Daoy (cell line): ENCODE measurements at places on chromosomes 1 and 21. TPM values are rescaled to one million over a fixed set of nuclear protein-coding genes. Genes with fewer than 3 reads are reported as not detected.

- no peak for DNase-seq
These were observed 30.3 kb downstream of the IGSF21 start for GRCh38 chr1:18137759-18138345.

- DNase-seq: no peak
These were observed 37.4 kb downstream of the XCL1 start for GRCh38 chr1:168613691-168614231.

DNA sequence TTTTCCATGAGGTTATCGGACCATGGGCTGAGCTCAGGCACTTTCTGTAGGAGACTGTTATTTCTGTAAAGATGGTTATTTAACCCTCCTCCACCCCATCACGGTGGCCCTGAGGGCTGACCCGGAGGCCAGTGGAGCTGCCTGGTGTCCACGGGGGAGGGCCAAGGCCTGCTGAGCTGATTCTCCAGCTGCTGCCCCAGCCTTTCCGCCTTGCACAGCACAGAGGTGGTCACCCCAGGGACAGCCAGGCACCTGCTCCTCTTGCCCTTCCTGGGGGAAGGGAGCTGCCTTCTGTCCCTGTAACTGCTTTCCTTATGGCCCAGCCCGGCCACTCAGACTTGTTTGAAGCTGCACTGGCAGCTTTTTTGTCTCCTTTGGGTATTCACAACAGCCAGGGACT is 2.6 kb upstream of the CCDC28B start:
- no peak for DNase-seq

GRCh38 chr21:28714777-28715464 is 277.8 kb downstream of the LTN1 start:
- DNase-seq: no peak

Gene SYT2
- under 0.01 TPM in 1 of 2 replicates, not detected in the other for total RNA-seq

Gene PRKAA2
- 6.2 and 7.5 TPM in 2 replicates for total RNA-seq

Gene XCL1
- total RNA-seq: not detected in 2 replicates
